ENCODE measurements at places on chromosomes 12 and 14.

GRCh38 chr12:52608161-52608560 lies 6.9 kb upstream of the KRT72 start:
- DNase-seq: no peak

GRCh38 chr14:65287264-65288131 lies 125.0 kb upstream of the FUT8 start:
- peak; percentile 54 for DNase-seq

DNA sequence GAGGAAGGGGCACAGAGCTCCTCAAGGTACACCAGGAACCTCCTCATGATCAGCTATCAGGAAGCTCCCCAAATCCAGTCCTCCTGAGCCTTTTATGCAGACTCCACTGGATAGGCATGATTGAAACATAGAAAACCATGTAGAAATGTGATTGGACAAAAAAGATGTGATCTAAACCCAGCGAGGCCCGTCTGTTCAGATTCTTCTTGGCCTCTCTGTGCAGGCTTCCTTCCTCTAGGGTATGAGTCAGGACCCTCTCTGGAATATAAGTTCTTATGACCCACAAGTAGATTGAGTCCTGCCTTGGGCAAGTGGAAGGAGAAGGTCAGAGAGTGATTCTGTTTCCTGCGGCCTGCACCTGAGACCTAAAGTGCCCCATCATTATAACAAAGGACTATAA lies 166.3 kb downstream of the PHLDA1 start:
- DNase-seq: no peak

DNA sequence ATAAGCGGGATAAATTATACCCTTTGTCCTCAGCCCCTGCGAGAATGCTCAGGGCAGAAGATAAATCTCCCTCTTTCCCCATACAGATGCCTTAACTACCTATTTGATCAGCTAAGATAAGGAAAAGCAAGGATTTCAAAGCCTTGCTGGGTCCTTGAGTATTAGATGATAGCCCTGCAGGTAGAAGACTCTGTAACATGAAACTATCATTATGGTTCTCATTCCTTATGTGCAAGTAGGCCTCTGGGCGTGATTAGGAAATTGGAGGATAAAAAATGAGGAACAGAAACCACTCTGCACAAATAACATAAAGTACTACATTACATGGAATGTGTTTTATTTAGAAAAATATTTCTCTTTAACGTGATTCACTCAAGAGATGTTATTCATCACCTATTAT lies 14.5 kb upstream of the WDR89 start:
- no peak for DNase-seq

GRCh38 chr14:92322516-92322915 lies 449 bp upstream of the SLC24A4 start:
- no peak for DNase-seq

- no peak for DNase-seq
Observed at GRCh38 chr12:15052691-15053090, 79.8 kb downstream of the PDE6H start.

- no peak for DNase-seq
Observed at GRCh38 chr12:52980096-52980649, 26.1 kb upstream of the EIF4B start.

GRCh38 chr14:69339426-69339825 lies 58.7 kb downstream of the ERH start:
- DNase-seq: no peak

- no peak for DNase-seq
Observed at GRCh38 chr12:116201908-116202307, 75.6 kb downstream of the MED13L start.

DNA sequence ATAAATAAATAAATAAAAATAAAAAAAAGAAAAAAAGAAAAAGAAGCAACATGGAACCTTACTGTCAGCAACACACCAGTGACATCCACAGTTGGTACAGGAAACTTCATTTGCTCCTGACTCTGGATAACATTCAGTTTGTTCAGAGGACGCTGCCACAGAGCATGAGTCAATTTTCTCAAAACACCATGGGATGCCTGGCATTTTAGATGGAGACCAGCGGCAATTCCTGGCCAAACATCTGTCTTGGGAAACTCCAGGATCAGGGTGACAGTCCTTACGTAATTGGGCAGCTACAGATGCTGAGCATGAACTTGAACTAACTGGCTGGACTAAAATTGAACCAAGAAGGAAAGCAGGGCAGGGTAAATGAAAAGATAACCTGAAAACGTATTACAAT lies 166.2 kb upstream of the CPNE8 start:
- DNase-seq: no peak

- DNase-seq: no peak
Observed at GRCh38 chr12:72839696-72840095, 567.5 kb downstream of the TRHDE start.

GRCh38 chr12:12546314-12546772 lies 16.3 kb downstream of the DUSP16 start:
- DNase-seq: no peak

GRCh38 chr12:59500915-59501314 lies 94.9 kb upstream of the SLC16A7 start:
- no peak for DNase-seq

DNA sequence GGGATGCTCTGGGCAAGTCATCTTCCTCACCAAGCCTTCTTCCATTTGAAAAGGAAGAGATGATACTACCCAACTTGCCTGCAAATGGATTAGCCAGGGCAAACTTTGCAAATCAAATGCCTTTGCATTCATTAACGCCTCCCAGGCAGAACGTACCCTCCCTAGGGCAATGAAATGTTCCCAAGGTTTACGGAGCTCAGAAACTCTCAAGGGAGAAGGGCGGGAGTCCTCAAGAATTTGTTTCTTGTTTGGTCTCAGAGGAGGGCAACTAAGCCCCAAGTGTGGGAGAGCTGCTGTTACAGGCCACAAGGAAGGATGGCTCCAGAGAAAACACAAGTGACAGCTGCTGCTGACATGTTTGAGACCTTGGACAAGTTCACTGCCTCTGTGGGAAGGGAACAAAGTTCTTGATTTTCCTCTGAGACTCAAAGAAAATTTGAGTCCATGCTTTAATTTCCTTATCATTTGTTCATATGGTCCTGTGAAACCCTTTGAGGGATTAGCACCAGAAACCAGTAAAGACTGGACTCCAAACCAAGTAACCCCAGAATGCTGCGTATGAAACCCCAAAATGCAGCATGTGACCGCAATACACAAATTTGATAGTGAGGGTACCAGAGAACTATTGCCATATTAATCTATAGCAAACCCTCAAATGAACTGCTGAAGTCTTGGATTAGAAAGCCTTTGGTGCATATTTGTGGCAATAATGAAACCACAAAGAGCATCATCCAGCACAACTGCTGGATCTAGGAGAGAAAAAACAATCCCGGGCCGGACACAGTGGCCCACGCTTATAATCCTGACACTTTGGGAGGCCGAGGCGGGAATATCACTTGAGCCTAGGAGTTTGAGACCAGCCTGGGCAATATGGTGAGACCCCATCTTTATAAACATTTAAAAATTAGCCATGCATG lies 22.9 kb downstream of the SPTB start:
- no peak for DNase-seq

DNA sequence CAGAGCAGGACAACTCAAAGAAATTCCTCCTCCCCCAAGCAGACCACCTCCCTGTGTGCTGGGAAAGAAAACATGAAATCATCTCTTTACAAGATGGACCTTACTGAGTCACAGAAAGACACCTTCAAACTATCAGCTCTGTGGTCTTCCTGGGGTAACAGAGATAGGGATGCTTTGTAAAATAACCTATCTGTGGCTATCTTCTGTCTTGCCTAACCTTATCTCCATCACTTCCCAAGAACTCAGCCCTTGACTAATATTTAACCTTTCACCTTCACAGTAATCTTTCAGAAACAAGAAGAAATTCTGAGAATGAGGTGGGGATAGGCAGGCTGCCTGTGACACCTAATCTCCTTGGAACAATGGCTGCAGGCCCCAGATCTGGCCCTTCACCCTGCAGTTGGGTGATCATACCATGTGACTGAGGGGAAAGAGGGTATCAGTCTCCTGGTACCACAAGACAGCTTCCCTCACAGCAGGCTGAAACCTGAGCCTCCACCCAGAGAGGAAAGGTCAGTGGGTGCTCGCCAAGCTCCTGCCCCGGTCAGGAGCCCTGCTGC lies 27.4 kb upstream of the CEBPE start:
- DNase-seq: no peak

DNA sequence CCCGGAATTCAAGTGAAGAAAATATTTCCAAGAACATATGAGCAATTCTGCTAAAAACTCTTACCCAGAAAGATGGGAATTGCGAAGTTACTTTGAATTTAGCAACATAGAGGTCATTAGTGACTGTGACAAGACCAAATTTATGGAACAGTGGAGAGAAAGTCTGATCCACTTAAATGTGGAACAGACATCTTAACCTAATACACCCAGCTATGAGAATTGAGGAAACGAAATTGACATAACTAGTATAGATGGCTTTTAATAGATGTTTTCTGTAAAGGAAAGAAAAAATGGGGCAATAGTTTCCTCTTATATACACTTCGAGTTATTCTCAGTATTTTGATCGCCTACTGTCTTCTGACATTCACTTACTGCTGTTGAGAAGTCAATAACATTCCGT lies 4.6 kb downstream of the OVCH1 start:
- no peak for DNase-seq

DNA sequence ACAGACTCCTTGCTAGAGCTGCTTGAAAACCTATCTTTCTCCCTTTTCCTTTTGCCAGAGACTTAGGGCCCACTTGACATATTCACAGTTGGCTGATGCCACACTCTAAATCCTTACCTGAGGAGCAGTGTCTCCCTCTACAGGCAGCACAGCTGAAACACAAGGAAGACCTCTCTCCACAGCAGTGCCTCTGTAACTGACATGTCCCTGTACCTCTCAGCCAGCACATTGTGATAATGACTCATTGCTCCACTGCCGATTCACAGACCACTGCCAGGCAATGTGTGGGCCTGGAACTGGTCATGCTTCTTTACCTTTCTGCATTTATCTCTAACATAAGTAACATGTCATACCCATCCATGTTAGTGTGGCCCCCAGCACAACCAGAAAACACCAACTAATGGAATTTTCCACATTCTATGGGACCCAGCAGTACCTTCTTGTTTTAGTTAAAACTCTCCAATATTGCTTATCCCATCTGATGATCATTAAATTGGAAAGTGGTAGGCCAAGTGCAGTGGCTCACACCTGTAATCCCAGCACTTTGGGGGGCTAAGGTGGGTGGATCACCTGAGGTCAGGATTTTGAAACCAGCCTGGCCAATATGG lies 56.5 kb downstream of the GTF2A1 start:
- DNase-seq: peak; percentile 53

DNA sequence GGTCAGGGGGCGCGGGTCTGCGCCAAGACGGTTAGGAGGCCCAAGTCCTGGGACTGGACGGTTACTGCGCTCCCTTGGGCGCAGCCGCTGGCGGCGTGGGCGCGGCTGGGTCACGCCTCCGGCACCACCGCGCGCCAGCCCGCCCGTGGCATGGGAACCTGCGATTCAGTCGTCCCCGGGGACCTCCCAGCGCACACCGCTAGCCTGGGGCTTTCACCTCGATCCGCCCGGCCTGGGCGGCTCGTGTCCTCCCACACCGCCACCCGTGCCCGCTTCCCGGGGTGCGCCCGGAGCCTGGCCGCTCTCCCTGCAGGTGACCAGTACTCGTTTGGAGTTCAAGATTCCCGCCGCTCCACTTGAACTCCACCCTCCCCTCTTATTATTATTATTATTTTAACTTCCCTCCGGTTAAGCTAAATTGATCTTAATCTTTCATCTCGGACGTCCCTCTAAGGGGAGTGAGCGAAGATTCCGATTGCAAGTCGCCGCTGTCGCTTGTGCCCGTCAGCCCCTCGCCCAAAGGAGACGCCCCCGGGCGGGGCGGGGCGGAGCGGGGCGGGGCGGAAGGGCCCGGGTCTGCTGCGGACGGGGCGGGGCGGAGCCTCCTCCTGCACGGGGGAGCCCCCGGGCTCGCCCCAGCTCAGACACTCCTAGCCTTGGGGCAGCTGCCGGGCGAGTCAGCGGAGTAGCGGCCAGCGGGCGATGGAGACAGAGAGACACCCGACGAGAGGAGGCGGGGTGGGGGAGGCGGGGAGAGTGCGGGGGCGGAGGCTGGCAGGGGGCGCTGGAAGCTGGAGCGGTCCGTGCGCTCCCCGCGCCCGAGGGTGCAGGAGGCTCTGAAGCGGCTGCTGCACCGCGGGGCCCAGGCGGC lies at the start of gene KCNMB4:
TSS of gene KCNMB4 (plus strand) at position 643 of the 871 bp plus-strand sequence. CDS start 445 bp downstream, outside the sequence.
- peak; percentile 65 for DNase-seq

DNA sequence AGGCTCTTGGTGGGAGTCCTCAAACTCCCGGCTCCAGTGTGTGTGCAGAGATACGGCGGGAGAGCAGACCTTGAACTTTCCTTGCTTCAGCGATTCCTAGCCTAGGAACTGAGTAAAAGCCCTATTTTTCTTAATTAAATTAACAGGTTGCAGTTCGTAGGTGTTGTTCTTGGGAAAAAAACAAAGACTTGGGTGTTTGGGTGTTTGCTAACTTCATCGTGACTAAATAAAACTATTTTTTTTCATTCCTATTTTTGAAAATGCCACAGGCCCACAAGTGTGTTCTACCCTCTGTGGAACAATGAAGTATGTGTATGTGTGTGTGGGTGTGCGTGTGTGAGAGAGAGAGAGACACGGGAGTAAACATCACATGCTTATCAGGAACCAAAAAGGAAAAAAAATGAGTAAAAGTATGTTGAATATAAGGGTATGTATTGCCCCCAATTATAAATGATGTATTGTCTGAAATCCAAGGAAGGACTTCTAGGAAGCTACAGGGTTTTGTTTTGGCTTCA lies 651 bp downstream of the TMEM117 start:
- no peak for DNase-seq
